ENCODE measurements at places on chromosomes 16 and 17.

GRCh38 chr17:34601416-34601815 is 22.0 kb downstream of the TMEM132E start:
- no peak for DNase-seq

- DNase-seq, result no peak
These were observed 7.6 kb downstream of the TBKBP1 start for GRCh38 chr17:47701608-47702007.

DNA sequence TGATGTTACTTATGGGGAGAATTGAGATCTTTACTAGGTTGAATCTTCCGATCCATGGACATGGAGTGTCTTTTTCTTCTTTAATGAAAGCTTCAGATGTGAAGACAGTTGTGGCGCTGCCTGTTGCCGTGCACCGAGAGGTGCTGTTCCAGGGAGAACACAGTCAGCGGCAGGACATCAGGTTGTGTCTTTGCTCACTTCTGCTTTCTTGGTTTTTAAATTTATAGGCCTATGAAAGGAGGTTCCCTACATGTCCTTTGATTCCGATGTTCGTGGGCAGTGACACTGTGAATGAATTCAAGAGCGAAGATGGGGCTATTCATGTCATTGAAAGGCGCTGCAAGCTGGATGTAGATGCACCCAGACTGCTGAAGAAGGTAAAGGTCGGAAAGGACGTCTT is 49.8 kb downstream of the SEC14L1 start:
- no peak for DNase-seq

- DNase-seq, result no peak
These were observed 23.6 kb downstream of the INTS2 start for GRCh38 chr17:61904094-61904710.

- DNase-seq, result no peak
These were observed 42.6 kb downstream of the B9D1 start for GRCh38 chr17:19319771-19320505.

- DNase-seq, result no peak
These were observed 256.3 kb upstream of the SDK2 start for GRCh38 chr17:73900516-73900915.

DNA sequence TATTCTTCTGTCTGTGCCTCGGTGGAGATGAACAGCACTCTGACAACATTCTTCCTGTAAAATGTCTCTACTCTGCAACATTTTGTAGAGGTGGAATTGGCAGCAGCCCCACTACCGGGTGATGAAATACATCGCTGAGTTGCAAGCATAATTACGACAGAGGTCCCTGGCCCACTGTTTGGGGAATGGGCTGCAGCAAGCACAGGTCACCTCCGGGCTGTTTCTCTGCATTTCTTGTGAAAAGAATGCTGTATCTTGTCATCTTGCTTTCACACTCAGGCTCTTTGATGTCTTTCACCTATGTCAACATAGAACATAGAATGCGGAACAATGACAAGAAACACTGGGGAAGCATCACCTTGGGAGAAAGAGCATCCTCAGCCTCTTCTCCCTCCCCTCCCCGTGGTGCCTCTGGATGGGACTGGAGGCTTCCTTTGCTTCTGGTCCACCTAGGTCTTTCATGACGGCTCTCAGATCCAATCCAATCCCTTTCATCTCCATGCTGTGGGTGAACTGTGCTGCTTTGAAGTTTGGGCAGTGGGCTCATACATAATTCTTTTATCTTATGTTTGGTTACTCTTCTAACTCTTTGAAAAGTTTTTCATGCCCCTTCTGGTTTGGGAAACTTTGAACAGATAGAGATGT is 265.0 kb downstream of the PHKB start:
- DNase-seq, result no peak

DNA sequence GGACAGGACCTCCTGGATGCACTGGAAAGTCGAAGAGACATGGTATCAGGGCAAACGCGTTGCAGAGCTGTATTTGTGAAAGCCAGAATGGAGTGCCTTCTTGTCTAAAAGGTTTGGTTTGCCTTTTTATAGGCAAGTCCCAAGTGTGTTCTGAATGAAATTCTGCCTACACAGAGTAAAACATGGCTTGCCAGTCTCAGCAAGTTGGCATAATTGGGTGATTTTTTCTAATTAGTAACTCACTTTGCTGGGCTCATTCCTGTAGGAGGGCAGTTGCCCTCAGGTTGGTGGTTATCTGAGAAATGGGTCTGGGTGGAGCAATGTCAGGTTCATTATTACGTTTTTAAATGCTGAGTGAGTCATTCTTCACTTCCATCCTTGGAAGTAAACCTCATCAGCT is at the start of gene KRT25:
Gene KRT25 (minus strand): TSS at position 101 of the 400 bp plus-strand sequence. CDS start 60 bp downstream, at position 41.
- DNase-seq, result no peak

Data from Caki2 (cell line).